ENCODE measurements at places on chromosomes 4 and X.

DNA sequence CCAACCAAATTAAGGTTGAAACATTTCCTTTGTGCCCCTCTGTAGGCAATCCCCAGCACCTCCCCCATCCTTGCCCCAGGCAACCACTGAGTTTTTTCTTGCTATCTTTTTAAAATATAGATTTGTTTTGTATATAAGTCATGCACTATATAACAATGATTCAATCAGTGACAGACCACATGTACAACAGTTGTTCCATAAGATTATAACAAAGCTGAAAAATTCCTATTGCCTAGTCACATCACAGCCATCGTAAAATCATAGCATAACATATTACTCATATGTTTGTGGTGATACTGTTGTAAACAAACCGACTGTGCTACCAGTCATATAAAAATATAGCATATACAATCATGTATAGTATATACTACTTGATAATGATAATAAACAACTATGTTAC, 211.9 kb upstream of the NRK start:
- DNase-seq = no peak

GRCh38 chrX:152170621-152171020, 32.2 kb upstream of the MAGEA10 start:
- no peak for DNase-seq

- DNase-seq = no peak
These were observed 36.8 kb downstream of the CC2D2A start for GRCh38 chr4:15506464-15506863.

DNA sequence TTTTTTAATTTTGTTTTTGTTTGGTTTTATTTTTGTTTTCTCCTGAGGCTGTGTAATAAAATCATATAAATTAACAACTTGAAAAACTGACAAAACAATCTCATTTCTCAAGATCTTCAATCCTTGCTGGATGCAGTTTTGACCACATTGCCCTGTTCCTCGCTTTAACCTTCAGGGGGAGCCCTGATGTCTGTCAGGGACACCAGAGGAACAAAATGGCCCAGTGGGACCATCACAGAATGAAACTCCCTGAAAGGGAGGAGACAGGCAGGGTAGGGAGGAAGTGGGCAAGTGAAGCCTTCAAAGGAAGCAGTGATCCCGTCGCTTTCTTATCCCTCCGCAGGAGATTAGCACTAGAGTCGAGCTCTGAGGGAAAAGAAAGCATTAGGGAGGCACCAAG, 274.9 kb upstream of the LDB2 start:
- no peak for DNase-seq

- DNase-seq = peak; percentile 33
These were observed 30.5 kb upstream of the ACSL1 start for GRCh38 chr4:184856277-184856609.

GRCh38 chrX:102599951-102600579, 750 bp downstream of the ARMCX5 start:
- peak; percentile 15 for DNase-seq

DNA sequence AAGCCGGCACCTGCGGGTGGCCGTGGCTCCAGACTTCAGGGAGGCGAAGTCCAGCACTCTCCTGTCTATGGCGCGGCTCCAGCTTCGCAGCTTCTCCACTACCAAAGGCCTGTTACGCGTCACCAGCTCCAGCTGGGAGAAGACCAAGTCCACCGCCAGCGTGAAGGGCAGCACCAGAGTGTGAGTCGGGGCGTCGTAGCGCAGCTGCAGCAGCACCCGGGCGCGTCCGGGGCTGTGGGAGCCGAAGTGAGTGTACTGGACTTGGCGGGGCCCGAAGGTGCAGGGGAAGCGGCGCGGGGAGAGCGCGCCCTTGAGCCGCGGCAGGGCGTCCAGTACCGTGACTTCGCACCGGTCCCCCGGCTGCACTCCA, 444 bp downstream of the FREM3 start:
- no peak for DNase-seq

GRCh38 chr4:141635736-141636081, 674 bp upstream of the IL15 start:
- no peak for DNase-seq

GRCh38 chrX:16993791-16994318, 47.4 kb downstream of the REPS2 start:
- DNase-seq = no peak

DNA sequence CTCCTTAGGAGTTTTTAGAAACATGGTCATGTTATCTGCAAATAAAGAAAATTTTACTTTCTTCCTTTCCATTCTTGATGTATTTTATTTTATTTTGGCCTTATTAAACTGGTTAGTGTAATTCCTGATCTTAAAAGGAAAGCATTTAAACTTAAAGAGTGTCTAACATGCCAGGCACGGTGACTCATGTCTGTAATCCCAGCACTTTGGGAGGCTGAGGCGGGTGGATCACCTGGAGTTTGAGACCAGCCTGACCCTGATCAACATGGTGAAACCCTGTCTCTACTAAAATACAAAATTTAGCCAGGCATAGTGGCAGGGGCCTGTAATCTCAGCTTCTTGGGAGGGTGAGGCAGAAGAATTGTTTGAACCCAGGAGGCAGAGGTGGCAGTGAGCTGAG, 281.3 kb downstream of the PTTG2 start:
- no peak for DNase-seq

DNA sequence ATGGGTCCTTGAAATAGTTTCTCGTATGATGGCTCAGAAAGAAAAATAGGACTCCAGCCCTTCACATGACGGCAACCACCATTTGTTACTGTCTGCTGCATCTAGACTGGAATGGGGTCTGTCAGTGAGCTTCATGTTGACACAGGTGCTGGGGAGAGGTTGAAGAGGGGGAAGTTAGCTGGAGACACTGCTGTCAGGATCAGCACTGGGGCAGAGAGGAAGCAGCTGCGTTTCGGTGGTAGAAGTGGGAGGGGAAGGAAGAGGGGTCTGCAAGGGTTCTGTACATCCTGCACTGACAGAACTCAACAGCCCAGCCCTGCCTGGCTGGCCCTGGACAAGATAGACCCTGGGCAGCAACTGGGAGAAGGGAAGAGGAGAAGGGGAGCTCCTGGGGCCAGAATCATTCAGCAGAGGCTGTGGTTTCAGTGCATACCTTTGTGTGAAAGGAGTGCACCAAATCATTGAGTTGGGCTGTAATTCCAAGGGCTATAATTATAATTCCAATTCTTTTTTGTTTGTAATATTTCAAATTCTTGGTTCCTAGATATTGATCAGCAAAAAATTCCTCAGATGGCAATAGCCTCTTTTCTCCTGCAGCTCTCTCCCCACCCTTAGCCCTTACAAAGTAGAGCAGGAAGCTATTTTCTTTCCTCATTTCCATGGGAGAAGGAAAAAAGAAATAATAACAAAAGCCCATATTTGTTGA, 119.4 kb upstream of the C1GALT1C1 start:
- no peak for DNase-seq

GRCh38 chr4:166501941-166502382, 628.9 kb downstream of the TLL1 start:
- no peak for DNase-seq

GRCh38 chr4:36280555-36280954, 861 bp upstream of the DTHD1 start:
- no peak for DNase-seq

- DNase-seq = no peak
These were observed 2.4 kb downstream of the ZFYVE28 start for GRCh38 chr4:2415881-2416563.

- peak; percentile 69 for DNase-seq
These were observed 165.6 kb upstream of the S100G start for GRCh38 chrX:16484338-16484737.

- no peak for DNase-seq
These were observed 1.2 kb upstream of the CLOCK start for GRCh38 chr4:55547918-55548317.

GRCh38 chr4:183905593-183906488, 734 bp downstream of the STOX2 start:
- peak; percentile 66 for DNase-seq

- DNase-seq = no peak
These were observed 58.0 kb downstream of the FUNDC1 start for GRCh38 chrX:44484607-44485146.

GRCh38 chrX:14590216-14590615, 60.9 kb downstream of the GLRA2 start:
- DNase-seq = no peak

DNA sequence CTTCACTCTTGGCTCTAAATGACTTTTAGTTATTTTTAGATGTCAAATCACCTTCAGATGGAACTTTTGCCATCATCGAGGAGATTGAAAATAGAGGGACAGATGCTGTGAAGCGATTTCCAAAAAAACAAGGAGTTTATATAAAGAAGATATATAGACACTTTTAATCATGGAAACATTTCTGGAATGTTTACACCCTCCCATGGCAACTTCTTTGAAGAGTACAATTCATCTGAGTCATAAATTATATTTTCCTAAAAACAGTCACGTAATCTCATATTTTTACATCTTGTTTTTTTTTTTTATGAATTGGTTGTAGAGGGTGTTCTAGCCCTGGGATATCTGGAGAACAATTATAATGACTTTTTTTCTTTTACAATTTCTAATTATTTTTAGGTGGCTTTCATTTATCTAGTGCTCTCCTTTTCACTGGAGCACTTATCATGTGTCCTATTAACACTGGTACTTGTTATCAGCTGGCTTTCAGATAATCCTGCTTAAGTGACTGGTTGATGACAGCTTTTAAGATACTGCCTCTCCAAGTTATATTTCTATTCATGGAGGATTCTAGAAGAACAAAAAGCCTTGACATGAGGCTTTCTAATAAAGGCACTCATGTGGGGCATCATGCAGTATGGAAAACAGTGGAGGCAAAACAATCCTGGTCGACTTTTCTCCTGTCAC, 24.9 kb downstream of the PCDH7 start:
- no peak for DNase-seq

DNA sequence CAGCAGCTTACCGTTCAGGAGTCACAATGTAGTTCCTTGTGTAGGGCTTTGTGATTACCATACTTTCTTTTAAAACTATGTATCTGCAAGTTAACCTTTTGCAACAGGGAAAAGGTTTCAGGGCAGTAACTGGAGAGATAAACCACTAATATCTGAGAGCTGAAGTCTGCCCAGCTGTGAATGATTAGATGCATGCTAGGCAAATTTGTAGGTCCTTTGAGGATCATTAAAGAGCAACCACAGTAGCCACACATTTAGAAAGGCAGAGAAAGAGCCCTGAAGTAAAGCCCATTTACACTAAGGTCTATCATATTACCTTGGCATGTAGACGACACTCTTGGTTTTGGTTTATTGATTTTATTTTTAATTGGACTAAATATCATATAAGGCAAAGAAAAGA, 60.0 kb downstream of the ATP8A1 start:
- DNase-seq = no peak

DNA sequence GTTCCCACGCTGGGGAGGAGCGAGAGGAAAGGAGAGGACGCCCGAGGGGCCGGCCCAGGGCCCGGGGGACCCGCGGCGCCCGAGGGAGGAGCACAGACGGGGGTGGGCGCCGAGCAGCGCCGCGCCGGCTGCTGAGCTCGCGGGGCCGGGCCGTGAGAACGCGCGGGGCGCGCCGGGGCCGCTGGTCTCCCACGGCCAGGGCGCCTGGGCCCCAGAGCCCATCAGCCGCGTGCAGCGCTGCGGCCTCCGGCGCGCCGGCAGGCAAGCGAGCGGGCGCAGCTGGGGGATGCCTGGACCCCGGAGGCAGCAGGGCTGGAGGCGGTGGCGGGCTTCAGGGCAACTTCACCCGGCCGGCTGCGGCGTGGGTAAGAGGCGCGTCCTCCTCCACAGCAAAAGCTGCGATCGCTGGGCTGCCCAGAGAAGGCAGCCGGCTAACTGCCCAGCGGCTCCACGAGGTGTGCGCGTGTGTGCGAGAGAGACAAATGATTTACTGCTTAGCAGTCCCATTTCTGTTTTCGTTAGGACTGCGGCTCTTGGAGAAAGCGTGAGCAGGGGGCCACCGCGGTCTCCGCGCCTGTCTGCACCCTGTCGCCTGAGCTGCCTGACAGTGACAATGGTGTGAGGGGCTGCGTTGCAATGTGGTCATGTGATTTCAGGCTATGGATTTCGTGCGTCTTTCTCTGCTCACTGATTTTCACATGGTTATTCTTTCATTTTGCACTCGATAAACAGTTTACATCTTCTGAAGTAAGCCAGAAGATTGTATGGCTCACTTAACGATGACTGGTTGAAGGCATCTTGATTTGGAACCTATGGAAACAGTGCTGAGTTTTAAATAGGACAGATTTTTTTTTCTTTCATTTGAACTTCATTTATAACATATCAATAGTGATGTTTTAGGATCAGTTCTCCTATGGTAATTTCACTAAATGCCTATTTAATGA, 1.2 kb downstream of the GUCY1A1 start:
- peak; percentile 26 for DNase-seq

- no peak for DNase-seq
These were observed 29.8 kb upstream of the ARHGEF6 start for GRCh38 chrX:136810493-136810892.

GRCh38 chr4:26058537-26058936, 144.5 kb downstream of the SMIM20 start:
- peak; percentile 49 for DNase-seq

DNA sequence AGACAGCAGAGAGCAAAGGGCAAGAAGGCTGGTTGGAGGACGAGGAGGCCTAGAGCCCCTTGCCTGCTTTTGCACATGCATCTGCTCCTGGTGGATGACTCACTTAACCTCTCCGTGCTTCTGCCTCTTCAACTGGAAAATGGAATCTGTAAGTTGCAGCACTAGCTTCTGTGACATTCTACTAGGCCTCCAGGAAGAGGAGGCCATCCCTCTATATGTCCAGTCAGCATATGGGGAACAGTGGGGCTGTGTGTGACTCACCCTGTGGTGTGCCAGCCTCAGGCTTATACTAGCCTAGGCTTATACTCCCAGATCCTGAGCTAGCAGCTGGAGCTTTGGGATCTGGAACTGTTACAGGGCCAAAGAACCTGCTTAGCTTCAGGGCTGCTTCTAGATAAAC, 36.0 kb downstream of the RTL9 start:
- DNase-seq = peak; percentile 82

DNA sequence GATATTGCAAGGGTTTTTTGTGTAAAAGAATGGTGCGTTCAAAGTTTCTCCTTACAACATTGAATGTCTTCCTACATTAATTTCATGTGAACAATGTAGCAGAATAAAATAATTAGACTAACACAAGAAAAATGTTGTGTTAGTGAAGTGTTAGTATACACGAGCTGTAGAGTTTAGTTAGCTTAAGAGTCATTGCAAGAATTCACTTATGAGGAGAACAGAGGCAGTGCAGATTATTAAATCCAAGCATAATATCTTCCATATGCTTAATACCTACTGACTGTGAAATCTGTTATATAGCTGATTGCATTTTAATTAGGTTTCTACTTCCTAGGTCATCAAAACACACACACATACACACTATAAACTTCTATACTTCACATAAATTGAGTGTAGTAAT, 959.0 kb downstream of the FAT4 start:
- no peak for DNase-seq

GRCh38 chr4:34850968-34851367, 1393.3 kb downstream of the ARAP2 start:
- no peak for DNase-seq

DNA sequence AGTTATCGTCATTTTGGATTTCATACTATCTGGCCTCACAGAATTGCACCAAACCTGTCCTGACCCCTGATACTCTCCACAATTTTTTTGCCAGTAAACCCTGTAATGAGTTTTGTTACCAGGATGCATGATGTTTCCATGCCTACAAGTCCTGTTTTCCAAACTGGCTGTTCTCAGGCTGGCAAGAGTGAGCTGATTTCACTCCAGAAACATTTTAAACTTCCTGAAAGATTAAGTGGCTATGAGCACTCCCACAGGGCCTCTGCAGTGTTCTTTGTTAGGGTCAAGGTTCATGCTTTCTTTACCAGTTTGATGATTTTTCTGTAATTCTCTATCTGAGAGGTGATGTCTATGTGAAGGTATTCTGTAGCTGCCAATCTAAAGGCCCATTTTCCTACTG, 31.7 kb upstream of the PDLIM3 start:
- peak; percentile 73 for DNase-seq

- no peak for DNase-seq
These were observed 258.1 kb upstream of the AGTR2 start for GRCh38 chrX:115912372-115912897.
